ENCODE measurements at places on chromosomes 4 and X.
A peak's percentile ranks its signal among the peaks of the same experiment; 100 is the strongest.

GRCh38 chrX:134806707-134807038, 148.4 kb upstream of the PLAC1 start:
- no peak for DNase-seq

- DNase-seq, result peak; percentile 10
Measured at GRCh38 chr4:11467931-11468330, 39.2 kb upstream of the HS3ST1 start.

DNA sequence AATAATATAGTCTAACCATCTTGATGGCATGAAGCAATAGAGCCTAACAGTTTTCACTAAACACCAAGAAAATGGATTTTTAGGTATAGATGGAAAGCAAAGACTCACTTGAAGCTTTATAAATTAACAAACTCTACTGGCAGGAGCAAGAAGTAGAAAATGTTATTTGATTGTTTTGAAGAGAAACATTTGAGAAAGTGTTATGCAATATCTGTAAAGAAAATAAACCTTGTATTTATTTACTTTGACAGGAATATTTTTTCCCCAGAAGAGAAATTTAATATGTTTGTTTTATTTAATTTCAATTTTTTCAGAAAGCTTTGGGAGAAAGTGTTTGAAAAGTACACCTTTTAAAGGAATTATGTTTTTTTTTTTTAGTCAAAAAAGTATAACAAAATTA, 139.0 kb downstream of the STIM2 start:
- DNase-seq, result no peak

GRCh38 chr4:8083086-8083825, 75.4 kb downstream of the ABLIM2 start:
- DNase-seq, result no peak

DNA sequence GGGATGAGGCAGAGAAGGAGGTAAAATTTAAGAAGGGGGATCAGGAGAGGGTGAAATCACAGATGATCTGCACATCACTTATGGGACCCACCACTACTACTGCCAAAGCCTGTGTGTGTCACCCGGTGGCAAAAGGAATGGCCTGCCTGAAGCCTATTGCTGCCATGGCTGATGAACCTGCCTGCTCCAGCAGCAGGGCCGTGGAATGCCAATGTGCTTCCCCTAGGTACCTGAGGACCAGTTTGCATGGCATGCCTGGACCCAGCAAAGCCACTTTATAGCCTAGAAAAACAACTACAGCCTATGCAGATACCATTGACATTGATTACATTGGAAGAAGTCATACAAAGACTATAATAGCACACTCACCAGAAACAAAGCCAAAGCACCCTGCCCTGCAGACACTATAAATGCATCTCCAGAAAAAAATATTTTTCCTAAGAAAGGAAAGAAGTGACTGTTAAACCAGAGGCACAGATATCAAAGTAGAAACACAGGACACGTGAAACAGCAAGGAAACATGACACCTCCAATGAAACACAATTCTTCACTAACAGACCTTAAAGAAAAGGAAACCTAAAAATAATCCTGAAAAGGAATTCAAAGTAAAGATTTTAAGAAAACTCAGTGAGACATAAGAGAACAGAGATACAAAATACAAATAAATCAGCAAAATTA, 680.7 kb upstream of the GRID2 start:
- no peak for DNase-seq

- no peak for DNase-seq
Measured at GRCh38 chr4:2289311-2289954, 27.5 kb upstream of the MXD4 start.

DNA sequence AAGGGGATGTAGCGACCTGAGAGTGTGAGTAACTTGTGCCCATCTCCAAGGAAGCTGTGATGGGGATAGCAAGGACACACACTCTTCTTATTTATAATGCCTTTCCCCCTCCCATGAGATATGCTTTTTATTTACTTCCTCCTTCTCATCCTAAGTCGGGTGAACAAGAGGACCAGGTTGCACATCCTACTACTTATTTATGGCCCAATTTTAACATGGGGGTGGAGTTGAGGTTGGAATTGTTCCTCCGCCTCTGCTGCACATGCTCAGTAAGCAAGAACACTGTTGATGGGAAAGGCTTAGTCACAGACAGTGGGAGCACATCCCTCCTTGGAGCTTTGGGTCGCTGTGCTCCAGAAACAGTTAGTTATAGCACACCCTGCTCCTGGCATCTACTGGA, 15.2 kb upstream of the TLR8 start:
- no peak for DNase-seq

DNA sequence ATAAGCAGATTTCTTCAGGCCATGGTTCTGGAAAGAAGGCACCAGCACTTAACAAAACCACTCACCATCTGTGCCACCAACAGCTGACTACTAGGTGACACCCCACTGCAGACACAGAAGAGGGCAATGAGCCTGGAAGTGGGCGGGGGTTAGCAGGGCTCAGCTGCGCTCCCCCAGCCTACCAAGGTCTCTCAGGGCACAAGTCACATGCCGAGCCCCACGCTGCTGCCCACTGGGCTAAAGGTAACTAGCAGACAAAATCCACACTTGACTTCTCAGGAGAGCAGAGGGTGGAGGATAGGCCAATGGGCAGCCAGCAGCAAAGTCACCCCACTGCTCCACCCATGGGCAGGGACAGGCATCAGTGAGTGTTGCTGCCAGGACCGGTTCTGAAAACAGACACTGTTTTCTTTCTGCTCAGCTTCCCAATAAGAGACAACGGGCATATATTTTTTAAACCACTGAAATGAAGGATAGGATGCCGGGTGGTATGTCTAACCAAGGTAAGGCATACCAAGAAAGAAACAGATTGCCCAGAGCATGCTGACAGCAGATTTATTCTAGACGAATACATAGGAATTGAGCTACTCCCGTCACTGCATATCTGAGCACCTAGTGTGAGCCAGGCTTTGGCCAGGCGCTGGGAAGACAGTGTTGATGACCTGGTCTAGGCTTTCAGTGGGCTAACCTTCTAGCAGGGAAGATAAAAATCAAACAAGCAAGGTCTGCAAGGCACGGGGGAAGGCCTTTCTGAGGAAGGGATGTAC, 20.1 kb downstream of the ACSL1 start:
- DNase-seq, result peak; percentile 43

- DNase-seq, result no peak
Measured at GRCh38 chr4:56879996-56880395, 27.7 kb upstream of the REST start.
